ENCODE measurements at places on chromosomes 13 and 19.

DNA sequence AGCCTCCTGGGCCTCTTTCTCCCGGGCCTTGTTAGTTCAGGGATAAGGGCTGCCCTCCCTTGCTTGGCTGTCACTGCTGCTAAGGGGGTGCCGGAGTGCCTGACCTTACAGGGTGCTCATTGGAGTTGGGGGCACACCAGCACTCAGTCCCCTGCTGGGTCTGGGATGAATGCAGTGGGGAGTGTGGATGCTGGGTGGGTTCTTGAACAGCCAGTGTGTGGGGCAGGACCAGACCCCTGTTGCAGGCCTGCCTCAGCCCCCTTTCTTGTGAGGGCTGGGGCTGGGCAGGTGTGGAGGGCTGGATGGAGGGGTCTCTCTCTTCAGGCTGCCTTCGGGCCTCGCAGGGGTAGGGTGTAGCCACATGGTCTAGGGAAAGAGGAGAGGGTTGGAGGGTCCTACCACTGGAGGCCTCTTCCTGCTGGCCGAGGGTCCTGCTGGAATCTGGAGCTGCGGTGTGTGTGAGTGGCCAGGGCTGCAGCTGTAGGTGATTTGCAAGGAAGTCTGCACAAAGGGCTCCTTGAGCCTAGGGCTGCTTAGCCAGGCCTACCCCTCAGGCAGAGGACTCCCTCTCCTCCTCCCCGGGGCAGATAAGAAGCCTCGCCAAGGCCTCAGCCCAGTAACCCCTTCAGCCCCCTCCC, 3.2 kb downstream of the CEBPA start:
- no peak for DNase-seq

DNA sequence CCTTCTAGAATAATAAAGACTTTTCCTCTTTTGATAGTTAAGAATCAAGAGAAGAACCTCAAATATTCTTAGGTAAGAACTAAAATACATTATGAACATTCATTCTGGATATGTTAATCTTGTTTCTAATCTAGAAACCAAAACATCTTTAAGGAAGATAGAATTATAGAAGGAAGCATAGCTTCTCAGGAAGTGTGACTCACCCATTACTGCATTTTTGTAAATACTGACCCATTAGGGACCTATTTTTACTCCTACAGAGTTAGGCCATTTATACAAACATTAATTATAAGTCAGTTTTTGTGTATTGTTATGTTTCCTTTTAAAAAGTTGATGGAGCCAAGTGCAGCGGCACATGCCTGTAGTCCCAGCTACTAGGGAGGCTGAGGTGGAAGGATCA, 147.1 kb downstream of the NUFIP1 start:
- DNase-seq = no peak

DNA sequence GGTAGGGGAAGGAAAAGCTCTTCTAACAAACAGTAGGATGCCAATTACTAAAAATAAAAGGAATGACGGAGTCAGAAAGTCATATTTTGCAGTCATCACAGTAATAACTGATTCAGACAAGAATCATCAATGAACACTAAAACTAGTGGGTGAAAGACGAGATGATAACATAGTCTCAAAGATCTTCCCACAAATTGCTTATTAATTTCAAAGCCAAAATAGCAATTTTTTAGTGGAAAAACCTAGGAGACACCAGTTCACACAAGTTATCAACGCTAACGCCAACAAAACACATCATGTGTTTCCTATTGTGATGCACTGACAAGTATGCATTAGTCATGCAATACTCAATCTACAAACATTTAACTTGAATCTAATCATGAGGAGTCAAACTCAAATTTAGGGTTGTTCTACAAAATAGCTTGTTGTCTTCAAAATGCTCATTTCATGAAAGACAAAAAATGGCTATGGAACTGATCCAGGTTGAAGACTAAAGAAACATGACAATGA, 18.6 kb downstream of the ZNF233 start:
- DNase-seq = no peak

DNA sequence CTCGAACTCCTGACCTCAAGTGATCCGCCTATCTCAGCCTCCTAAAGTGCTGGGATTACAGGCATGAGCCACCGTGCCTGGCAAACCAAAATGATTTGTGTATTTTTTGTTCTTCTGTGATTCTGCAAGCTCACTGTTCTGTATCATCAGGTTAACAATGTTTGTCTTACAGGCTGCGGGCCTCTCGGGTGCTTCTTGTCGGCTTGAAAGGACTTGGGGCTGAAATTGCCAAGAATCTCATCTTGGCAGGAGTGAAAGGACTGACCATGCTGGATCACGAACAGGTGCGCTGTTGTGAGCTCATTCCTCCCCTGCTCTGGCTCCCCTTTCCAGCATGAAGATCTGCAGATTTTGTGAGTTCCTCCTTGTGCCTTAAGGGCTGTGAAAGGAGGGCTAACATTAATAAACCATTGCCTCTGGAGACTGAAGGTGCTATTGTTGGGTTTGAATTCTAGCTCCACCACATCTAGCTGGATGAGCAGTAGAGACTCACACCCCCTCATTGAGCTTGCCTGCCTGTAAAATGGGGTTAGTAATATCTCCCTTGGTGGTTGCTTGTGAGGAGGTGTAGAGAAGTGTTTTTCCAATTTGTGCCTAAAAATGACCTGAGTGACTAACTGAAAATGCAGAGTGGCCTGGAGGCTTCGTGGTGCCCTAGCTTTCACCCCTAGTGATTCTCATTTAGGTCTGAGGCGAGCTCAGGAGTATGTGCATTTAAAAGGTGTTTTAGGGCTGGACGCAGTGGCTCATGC, 12.9 kb downstream of the SAE1 start:
- DNase-seq = no peak

- no peak for DNase-seq
These were observed 5.1 kb downstream of the OR10H1 start for GRCh38 chr19:15810335-15810734.

DNA sequence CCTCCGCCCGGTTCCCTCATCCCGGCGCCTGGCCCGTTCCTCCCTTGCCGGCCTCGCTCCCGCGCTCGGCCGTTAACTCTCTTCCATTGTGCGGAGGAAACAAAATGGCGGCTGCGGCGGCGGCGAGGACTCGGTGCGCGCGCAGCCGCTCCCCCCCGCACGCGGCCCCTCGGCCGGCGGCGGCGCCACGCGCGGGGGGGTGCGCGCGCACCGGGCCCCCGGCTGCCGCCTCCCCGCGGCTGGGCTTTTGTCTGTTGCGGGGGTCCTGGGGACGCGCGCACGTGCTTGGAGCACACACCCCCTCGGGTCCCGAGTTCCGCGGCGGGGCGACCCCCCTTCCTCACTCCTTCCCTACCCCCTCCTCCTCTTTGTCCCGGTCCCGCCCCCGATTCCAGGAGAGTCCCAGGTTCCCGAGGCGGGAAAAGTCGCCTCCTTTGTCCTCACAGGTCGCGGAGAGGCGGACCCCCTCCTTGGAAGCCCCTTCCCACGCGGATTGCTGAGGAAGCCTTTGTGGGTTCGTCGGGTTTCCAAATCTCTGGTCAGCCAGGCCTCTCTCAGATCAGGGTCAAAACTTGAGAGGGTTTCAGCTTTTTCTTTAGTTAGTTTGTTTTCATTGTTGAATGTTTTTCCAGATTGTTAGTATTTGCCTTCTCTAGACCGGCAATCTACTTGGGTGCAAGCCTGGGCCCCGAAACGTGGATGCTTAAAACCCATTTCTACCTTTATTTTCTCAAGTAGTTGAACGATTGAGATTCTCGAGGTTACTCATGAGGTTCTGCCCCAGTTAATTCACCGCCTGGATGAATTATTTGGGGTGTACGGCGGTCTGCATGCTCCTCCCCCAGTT, 687 bp downstream of the ILF3 start:
- DNase-seq = peak; percentile 83

- no peak for DNase-seq
These were observed 934.6 kb downstream of the PCDH17 start for GRCh38 chr13:58566176-58566575.

- DNase-seq = no peak
These were observed 7.6 kb downstream of the PIK3R2 start for GRCh38 chr19:18160493-18160970.

- DNase-seq = no peak
These were observed 45.5 kb downstream of the IER2 start for GRCh38 chr19:13195678-13196077.

DNA sequence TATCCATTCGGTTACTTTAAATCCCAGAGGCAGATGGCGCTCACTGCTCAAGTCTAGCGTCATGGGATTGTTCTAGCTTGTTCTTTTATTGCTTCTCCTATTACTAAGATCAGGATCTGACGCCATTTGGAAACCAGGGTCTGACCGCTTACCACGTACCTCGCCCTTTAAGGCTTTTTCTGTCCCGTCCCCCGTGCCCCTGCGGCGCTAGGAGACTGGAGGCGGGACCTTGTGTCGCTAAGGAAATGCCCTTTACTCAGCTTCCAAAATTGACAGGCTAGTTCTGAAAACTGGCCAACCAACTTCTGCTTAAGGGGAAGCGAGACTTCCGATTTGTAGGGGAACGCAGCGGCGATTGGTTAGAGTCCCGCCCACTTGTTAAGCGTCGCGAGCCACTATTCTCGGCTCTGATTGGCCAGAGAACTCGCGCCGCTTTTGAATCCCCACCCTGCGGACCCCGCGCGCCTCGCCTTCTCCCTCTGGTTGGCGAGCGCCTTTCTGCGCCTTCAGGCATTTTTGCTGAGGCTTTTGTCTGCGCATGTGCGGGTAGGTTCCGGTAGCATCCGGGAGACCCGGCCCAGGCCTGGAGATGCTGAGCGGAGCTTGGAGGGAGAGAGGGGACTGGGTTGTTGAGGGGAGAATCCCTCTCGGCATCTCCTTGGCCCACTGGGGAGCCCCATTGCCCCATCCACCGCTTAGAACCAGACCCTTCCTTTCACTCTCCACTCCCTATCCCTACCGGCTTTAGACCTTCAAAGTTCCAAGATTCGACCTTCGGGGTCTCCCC, 3.9 kb upstream of the C19orf84 start:
- peak; percentile 95 for DNase-seq

DNA sequence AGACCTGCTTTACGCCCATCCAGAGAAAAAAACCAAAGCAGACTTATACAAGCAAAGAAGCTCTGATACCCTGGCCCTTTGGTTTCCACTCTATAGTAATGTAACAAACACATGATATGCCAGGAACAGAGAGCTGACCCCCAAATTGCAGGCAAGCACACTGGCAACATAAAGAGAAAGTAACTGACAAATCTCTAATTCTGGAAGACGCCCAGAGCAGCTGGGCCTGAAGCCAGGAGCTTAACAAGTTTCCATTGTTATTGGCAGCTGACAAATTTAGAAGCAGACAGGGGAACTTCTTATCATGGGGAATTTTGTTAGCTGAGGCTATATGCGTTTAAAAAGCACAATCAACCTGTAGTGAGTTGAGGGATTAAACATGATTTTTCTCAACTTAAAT, 158.0 kb downstream of the DLEU7 start:
- DNase-seq = no peak

DNA sequence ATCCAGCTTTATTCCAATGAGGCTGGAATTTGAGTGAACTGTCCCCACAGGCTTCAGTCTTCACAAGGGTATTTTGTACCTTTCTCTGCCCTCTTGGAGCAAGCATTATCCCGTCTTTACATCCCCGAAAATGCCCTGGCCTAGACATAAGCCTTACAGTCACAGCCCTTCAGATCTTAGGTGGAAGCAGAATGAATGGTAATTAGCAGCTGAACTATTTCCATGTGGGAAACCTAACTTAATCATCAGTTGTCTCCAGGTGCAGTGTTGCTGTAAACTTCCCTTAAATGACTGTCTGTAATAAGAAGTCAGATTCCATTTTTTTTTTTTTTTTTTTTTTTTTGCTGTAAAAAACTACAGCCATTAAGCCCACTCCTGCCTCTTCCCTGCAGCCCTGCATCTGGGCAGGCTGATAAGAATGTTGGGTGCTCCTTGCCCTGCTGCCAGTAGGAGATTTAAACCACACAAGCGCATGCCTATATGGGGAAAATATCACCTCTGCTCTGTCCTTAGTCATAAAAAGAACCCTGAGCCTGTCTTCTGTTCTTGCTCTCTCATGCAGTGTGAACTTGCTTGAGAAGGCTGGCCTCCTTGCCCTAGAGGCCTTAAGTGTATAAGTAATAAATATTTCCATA, 426.8 kb upstream of the SLITRK5 start:
- no peak for DNase-seq

DNA sequence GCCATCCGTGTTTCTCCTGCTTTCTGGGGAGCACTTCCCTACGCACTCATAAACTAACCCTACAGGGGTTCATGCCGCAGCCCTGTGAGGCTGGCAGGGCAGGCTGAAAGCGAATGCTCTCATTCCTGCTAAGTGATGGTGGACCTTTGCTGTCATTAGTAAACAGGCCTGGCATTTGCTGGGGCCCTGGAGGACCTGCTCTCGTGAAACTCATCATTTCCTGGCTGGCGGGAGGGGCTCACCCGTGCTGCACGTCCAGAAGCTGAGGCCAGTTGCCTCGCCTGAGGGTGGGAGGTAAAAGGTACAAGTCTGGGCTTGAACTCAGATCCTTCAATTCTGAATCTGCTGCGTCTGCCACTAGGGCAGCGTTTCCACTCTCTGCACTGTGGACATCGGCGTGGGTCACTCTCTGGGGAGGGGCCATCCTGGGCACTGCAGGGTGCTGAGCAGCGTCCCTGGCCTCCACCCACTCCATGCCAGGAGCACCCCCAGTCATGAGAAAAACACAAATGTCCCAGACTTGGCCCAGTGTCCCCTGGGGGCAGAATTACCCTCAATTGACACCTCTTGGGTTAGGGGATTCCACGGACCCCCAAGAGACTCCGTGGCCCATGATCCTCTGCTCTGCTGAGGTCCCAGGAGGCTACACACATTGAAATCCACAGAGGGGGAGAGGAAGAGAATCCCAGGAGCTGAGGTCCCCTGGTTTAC, 7.0 kb downstream of the MOB3A start:
- DNase-seq = no peak

- peak; percentile 64 for DNase-seq
These were observed 193.6 kb downstream of the COL4A1 start for GRCh38 chr13:110113284-110113764.

GRCh38 chr19:9075064-9075949, 11.6 kb upstream of the OR1M1 start:
- no peak for DNase-seq

- no peak for DNase-seq
These were observed 68.5 kb upstream of the KCTD15 start for GRCh38 chr19:33728141-33728540.

DNA sequence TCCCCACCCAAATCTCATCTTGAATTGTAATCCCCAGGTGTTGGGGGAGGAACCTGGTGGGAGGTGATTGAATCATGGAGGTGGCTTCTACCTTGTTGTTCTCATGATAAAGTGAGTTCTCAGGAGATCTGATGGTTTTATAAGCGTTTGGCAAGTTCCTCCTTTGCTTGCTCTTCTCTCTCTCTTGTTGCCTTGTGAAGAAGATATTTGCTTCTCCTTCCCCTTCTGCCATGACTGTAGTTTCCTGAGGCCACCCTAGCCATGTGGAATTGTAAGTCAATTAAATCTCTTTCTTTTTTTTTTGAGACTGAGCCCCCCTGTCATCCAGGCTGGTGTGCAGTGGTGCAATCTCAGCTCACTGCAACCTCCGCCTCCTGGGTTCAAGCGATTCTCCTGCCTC, 34.4 kb downstream of the VSTM1 start:
- DNase-seq = no peak

Measured in coronary artery (tissue), 2 donors.